ENCODE measurements at places on chromosomes 12 and 14.

- no peak for DNase-seq
Observed at GRCh38 chr12:86950043-86950442, 693.9 kb upstream of the MGAT4C start.

GRCh38 chr12:131765961-131766360, 55.1 kb downstream of the SFSWAP start:
- no peak for DNase-seq

DNA sequence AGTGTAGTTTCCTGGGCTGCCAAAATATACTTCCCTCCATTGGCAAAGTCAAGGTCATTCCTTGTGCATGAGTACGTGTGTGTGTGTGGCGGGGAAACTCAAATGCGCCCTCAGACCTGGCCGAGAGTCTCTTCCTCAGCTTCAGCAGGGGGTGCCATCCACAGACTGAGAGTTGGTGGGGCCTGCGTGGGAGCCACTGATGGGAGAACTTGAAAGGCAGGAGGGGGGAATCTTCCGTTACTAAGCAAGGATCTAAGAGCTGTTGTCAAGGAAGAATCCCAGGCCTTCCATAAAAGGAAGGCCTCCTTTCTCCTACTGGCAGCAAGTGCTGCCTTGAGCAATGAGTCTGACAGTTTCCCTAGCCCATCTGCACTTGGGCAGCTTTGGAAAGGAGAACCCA, 274.9 kb downstream of the EMP1 start:
- DNase-seq = no peak

DNA sequence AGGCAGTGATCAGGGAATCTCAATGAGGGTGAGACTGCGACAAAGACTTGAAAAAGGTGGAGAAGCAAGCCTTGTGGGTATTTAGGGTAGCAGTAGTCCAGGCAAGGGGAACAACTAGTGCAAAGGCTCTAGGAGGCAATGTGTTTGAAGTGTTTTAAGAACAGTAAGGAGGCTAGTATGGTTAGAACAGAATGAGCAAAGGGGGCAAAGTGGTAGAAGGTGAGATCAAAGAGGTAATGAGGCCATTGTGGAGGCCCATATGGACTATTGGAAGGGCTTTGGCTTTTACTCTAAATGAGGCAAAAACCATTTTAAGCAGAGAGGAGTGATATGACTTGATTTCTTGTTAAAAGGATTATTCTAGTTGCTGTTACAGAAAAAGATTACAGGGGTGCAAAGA, 16.8 kb downstream of the HIF1A start:
- no peak for DNase-seq

DNA sequence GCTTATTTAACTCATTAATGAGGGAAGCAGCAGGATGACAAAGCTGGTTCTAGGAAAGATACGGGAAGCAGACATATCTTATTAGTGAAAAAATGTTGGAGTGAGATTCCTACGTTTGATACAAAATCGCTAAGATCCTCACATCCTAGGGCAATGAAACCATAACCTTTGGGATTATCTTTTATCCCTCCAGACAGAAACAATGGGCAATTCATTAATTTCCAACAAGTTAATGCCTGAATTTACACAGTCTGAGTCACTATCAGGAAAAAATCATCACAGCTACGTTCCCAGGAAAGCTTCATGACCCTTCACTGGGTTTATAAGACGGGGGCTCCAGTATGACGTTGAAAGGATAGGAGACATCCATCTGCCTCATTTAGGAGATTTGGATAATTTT, 45.0 kb downstream of the SLC24A4 start:
- DNase-seq = no peak

GRCh38 chr14:84825481-84826251, 704.3 kb upstream of the FLRT2 start:
- DNase-seq = no peak

- DNase-seq = no peak
Observed at GRCh38 chr14:38290601-38291188, 34.8 kb upstream of the CLEC14A start.

DNA sequence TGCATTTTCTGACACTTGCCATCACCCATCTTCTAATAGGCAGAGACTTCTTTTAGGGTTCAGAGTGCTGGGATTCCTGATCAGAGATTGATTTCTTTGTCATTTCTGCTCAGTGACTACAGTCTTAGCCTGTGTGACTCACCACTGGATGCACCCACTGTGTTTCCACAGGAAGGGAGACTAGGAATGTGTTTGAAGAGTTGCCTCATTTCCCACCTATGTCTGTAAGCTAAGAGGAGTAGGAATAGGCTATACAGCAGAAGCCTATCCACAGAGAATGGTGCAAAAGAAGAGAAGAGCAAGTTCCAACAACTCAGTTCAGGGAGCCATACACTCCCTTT, 60.2 kb upstream of the ACTN1 start:
- no peak for DNase-seq

DNA sequence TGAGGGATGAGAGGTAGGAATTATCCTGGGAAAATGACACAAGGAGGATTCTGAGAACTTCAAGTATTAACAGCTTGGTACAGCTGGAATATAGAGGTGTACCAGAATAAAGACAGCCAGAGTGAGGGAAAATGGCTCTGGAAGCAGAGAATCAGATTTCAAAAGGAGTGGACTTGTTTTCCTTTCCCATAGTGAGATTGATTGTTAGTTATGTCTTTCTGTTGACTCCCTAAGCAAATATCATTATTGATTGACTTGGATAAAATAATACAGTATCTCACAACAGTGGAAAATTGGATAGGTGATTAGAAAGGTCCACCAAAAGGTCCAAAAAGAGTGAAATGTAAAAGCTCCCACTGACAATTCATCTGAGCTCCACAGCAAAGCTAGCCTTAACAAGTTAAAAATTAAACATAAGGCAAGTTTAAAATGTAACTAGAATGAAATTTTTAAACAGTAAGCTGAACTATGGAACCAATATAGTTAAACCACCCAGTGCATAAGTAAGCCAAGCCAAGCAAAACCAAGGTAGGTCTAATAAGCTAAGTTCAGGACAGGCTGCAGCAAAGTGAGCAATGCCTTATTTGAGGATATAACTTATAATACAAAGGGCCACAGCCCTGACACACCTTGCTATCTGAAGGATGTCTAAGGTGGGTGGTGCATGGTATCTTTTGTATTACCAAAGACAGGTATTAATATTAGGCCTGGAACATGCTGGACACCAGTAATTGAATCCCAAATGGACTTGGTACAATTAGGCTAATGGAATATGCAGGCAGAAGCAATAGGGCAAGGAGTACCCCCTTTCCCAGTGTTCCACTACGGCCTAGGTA, 21.8 kb downstream of the ENTPD5 start:
- no peak for DNase-seq

GRCh38 chr12:40156021-40156764, 50.3 kb upstream of the SLC2A13 start:
- no peak for DNase-seq

GRCh38 chr14:79638672-79639266, 572.5 kb downstream of the DIO2 start:
- no peak for DNase-seq

DNA sequence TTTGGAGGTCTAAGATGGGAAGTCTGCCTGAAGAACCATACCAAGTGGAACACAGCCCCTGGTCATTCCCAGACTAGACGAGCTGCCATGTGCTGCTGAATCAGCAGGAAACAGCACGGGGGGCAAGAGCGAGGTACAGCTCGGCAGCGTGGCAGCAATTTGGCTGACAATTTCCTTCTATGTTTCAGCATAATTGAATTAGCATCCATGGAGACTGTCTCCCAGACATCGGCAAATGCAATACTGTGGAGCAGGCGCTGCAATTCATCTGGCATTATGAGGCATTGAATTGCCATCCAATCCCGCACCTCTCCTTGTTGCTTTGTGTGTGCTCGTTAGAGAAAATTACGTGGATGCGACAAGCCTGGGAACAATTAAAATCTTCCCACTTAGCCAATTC, 46.0 kb upstream of the CCDC60 start:
- DNase-seq = no peak

DNA sequence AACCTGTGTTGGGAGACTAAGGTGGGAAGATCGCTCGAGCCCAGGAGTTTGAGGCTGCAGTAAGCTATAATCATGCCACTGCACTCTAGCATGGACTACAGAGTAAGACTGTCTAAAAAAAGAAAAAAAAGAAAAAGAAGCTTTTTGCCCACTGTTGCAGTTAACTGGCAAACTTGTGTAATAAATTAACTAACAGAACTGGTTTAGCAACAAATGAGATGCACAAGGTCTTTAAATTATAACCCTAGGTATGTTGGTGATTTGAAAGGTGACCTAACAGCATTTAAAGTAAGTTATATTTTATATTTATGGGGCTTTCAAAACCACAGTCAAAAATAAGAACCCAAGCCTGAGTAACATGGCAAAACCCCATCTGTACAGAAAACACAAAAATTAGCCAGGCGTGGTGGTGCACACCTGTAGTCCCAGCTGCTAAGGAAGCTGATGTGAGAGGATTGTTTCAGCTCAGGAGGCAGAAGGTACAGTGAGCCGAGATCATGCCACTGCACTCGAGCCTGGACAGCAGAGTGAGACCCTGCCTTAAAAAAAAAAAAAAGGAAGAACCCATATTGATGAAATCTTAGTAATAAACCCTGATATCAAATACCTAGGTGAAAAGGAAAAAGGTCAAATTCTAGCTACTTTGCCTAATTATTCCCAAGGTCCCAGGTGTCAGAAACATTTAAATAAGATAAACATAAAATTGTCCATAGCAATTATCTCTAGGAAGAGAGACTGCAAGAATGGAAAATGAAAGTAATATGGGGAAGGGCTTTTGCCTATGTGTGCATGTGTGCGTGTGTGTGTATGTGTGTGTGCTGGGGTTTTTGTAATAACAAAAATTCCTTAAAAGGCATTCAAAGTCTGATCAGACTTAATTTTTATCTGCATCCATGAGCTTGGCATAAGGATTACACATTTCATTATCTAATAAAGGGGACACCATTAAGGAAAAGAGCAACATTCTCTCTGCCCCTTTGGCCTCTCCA, 15.4 kb downstream of the SYNE2 start:
- no peak for DNase-seq

DNA sequence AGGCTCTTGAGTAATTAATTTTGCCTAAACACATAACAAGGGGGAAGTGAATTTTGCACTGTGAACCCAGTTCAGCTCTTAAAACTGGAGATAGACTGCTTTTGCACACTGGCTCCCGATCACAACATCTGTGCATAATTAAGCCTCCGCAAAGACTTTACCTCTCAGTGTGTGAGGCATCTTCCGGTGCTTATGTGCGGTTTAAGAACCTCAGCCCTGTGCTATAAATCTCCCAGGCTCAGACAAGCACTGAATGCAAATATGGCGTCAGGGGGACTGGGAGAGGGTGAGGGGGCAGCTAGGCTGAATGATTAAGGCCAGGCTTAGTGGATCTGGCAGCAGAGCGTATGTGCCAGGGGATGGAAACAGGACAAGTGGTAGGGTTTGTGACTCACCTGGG, 103.3 kb downstream of the ADCK1 start:
- no peak for DNase-seq

DNA sequence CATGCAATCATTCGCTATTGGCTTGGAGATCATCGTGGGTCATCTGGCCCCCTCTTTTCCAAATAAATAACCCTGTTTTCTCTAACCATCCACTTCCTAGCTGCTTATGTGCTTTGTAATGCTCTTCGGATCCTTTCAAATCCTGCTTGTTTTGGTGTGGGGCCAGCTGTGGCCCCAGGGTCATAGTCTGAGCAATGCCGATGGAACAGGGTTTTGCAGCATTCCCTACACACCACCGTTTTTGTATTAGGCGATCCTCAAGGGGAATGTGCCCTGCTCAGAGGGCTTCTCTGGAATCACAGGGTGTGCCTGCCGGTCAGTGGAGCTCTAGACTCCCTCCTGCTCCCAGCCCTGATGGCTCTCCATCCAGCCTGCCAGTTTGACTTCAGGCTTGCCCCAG, 78.1 kb upstream of the NRXN3 start:
- no peak for DNase-seq

DNA sequence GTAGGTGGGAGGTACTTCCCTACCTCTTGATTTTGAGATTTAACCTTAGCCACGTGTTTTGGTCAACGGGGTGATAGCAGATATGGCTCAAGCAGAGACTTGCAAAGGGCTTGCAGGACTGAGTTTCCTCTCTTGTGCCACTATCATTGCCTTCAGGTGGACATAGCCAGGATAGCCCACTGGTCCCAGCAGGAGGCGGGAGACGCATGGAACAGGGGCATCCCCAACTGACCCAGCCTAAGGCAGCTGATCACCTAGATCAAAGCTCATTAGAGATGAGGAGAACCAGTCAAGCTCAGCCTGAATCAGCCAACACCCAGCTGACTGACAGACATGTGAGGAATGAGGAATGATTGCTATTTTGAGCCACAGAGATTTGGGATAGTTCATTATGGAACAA, 49.6 kb downstream of the CALM1 start:
- DNase-seq = no peak

DNA sequence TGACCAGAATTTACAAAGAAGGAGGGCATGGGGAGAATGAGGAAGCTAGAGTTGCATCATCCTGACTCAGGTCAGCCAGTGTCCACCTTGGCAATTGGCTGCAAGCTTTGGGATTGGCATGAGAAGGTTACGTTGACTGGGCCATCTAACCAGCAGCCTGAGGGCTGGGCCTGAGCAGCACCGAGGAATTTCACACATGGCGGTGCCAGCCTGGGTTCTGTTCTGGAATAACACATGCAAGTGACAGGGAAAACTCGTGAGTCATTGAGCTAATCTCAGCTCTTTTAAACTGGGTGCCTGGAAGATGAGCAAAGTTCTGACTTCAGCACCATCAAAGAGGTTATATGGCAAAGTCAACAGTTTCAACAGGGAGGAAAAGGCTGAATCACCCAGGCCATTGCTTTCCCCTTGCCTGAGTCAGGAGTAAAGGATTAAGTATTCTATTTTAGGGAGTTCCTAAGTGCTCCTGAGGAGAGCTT, 543.2 kb upstream of the TBX3 start:
- DNase-seq = no peak

DNA sequence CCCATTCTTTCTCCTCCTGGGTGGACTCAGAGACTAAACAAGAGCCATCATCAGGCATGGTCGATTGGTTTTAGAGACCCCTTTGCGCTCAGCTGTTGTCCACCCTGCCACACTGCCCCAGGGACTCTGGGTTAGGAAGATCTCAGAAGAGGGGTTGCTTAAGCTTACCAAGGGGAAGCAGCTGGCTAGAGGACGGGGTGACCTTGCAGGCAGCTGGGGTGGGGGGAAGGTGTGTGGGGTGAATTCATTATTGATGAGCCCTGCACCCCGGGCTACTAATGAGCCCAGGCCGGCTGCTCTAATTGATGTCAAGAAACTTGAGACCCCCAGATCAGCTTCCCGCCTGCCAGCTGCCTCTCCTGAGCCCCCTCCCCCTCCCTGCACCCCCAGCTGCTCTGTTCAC, 8.7 kb upstream of the ZNF385A start:
- DNase-seq = no peak

DNA sequence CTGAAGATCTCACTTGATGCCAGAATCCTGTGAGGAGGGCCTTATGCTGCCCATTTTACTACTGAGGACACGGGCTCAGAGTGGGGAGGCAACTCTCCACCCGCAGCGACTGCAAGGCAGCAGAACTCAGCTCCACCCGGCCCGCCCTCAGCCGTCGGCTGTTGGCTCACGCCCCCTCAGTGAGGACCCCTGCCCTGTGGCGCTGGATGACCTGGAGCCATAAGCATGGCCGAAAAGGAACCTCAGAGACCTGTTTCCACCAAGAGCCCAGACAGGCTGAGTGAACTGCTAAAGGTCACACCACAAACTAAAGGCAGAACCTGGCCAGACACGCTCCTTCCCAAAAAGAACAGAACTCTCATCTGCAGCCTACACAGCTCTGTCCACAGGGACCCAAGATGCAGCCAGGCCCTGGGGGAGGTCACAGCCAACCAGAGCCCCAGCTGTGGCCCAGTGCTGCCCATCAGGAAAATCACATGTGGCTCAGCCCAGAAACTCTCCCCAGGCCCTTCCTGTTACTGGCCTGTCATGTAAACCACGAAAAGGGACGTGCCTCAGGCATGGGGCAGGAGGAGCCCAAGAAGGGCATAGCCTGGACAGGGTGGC, 32.8 kb downstream of the CCNK start:
- no peak for DNase-seq

Data from stimulated activated CD8-positive, alpha-beta memory T cell treated with anti-CD3 and anti-CD28 coated beads, Interleukin-4, amount 100 ng/mL, for 1 hour (primary cell).